GM13976 (cell line): ENCODE measurements at places on chromosomes 3 and 15.
A peak's percentile ranks its signal among the peaks of the same experiment; 100 is the strongest.

DNA sequence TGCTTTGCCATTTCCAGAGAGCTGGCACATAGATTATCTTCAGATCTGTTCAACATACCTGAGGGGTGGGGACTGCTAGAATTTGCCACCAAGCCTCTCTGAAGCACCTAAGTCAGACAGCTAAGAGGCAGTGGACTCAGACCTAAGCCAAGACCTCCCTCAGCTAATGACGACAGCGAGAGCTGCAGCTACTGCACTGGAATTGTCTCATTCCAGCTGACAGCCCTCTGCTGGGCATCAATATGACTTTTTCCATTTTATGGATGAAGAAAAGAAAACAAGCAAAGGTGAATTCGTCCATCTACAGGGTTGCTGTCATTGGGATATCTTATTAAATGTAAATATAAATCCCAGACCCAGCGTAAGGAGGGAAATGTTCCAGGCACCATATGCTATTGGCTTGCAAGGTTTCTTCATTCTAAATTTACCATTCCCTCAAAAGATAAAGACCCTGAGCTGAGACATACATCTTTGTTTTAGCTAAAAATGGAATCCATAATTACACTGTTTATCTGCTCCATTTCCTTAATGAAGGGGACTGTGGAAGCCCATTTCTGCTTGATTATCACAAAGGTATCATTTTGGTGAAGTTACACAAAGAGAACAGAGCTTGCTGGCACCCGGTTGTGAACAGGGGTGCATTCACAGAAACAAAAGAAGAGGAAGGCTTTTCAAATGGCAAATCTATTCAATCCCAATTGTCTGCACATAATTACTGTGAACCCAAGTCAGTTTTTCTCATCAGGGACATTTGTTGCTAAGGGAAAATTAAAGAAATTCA, 85.5 kb upstream of the LRTM1 start:
- no peak for DNase-seq

DNA sequence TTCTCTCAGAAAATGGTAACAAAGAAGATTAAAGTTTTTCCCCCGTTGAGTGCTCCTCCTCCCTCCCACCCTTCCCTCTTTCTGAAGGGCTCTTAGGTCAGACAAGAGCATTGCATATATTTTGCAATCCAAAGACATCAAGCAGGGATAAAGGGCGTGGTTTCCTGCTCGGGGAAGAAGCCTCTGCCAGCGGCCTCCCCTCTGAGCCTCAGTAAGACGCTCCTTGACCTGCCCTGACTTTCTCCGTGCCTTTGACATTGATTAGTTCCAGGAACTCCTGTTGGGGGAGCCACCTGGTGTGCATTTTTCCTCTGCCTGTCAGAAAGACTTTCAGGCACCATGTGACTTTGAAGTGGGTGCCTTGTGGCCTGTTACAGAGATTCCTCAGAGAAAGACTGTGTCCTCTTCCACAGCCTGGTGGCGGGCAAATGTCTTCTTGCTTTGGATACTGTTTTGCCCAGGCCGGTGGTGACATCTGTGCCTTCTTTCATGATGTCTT, 87.2 kb upstream of the TBL1XR1 start:
- no peak for DNase-seq

- DNase-seq, result no peak
Measured at GRCh38 chr3:128226186-128226725, 73.0 kb downstream of the EEFSEC start.

GRCh38 chr15:61764981-61765380, 295.3 kb downstream of the VPS13C start:
- no peak for DNase-seq

DNA sequence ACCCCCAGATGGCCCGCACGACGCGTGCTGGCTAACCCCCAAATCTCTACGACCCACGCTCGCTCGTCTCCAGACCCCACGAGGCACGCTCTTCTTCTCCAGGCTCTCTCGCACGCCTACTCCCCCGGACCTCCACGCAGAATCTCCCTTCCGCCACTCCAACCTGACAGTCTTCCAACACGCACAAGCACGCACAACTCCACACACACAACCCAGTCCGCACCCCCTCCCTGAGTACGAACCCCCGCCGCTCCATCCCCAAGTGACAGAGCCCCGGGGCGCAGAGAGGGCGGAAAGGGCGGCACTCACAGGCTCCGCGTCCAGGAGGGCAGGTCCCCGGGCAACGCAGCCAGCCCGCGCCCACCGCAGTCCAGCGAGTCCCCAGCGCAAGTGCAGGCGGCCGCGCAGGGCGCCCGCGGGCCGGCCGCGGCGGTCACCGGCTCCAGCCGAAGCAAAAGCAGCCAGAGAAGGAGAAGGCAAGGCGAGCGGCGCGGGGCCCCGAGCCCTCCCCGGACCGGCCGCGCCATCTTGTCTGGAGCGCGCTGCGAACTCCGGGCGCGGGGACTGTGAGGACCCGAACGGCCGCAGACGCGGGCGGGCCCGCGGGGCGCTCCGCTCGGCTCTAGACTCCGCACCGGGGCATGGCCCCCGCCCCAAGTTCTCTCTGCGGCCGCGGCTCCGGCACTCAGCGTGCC, 794 bp downstream of the LRIG1 start:
- peak; percentile 54 for DNase-seq

DNA sequence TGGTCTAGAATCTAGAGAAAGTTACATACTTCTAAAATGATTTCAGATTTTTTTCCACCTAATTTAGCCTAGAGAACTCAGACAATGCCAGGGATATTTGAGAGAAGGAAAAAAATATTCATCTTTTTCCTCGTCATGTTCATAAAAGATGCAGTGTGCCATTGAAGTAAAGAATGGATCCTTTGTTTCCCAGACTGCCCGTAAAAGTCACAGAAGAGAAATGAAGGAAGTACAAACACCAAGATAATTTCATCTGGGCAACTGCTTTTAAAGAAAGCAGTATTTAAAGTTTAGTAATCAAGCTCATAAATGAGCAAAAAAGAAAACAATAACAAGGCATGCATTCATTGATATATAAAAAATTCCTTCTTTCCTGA, 47.2 kb downstream of the TTC23 start:
- no peak for DNase-seq

- no peak for DNase-seq
Measured at GRCh38 chr3:143301031-143301901, 181.7 kb downstream of the CHST2 start.

DNA sequence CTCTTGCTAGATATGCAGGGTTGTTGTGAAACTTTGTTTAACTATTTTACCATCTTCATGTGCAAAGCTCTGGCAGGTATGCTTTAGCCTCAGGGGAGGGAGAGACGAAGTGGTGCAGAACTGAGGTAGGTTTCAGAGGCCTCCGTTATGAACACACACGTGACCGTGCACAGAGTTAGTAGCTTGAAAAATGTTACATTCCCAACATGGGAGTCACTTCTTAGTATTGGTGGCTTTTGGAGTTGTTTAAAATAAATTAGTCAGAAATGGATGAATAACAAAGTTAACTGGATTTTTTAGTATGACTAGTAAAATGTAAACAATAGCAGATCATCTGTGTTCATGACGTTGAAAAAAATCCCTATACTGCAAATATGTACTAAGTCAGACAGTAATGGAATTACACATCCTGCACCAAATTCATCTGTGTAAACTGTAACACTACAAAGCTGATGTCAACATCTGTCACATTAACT, 279.6 kb downstream of the KLF13 start:
- no peak for DNase-seq

GRCh38 chr15:40857601-40858341, 13.9 kb downstream of the SPINT1 start:
- DNase-seq, result peak; percentile 90

GRCh38 chr15:75346796-75347221, at the start of gene NEIL1:
Gene NEIL1 (plus strand): TSS chr15:75347039. CDS start chr15:75348906, 1,867 bp downstream.
- no peak for DNase-seq

GRCh38 chr3:4711680-4711992, 218.5 kb downstream of the ITPR1 start:
- DNase-seq, result no peak

GRCh38 chr3:38117748-38118420, 19.0 kb downstream of the ACAA1 start:
- peak; percentile 87 for DNase-seq

DNA sequence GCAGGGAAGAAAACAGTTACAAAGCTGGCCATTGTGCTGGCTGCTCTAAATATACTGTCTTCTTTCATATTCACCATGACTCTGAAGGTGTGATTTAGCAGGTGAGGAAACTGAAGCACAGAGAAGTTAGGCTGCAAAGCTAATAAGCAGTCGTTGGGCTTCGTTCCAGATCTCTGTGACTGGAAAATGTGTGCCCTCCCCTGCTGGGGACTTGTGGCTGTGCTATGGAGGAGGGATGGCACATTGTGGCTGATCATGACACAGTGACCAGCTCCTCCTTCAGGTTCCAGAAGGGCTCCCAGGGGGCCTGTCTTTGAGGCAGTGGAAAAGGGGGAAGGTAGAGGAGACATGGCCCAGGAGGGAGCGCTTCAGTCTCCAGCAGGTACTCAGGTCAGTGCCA, 19.2 kb downstream of the PXK start:
- no peak for DNase-seq

DNA sequence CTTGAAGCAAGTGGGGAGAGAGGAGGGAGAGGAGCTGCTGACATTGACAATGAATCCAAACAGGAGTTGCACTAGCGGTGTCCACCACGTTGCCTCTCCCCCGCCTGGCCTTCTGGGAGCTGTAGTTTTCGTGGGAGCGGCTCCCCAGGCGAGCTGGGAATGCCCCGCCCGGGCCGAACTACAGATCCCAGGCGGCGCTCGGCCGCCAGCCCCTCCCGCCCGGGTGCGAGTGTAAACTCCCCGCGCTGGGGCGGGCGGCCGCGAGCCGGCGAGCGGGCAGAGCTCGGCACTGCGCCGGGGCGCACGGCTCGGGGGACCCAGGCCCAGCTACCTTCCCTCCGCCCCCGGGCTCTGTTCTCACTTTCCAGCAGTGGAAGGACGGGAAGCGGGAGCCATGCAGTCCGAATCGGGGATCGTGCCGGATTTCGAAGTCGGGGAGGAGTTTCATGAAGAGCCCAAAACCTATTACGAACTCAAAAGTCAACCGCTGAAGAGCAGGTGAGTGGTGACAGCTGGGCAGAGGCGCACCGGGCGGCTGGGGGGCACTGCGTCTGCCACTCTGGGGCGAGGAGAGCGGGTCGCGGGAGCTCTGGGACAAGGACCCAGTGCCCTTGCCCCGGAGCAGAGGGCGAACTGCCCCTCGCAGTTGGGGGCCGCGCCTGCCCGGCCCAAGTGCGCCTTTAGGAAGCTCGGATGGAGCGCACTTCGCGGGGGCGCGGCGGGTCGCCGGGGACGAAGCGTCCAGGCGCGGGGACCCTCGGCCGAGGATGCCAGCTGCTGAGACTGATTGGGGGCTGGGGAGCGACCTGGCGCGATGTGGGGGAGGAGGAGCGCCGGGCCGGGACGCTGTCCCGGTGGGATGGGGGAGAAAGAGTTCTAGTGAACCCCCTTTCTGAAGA, at the start of gene MITF:
Gene MITF, plus strand, starts transcription at position 261 of the 899 bp plus-strand sequence. Its CDS starts 134 bp downstream, at position 395.
- DNase-seq, result peak; percentile 89

DNA sequence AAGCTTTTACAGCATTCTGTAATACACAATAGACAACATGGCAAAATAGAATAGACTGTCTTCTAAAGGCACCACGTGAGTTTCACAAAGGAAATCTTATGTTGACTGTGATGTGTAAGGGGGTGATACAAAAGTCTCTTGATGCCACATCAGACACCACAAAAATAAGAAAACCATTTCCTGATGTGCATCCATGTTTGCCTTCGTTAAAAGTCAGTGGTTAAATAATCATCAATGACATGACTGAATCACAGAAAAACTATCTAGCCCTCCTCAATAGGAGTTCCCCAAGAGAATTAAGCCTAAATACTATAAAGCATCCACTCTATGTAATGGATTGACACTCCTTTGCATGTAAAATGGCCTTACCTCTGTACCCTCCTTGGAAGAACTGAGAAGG, 198.6 kb upstream of the SLC2A2 start:
- no peak for DNase-seq

DNA sequence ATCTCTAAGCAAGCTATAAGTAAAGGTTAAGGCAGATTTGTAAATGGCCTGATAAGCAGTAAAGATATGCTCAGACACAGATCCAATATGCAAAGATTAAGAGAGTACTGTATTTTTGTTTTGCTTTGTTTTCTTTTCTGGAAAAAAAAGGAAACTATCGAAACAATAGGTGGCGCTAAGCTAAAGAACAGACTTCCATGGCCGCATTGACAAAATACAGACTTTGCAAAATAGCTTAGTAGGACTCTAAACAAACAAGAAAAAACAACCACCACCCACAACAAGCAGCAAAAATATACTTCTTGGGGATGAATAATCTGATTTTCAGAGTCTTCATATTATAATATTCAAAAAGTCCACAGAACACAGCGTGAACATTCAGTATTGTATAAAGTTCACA, 758.4 kb upstream of the ROBO1 start:
- no peak for DNase-seq
